Transverse colon (tissue), 4 donors: ENCODE measurements at places on chromosomes 12 and 14. TPM values are rescaled to one million over a fixed set of nuclear protein-coding genes. Genes with fewer than 3 reads are reported as not detected.

Gene MYBPC1
- 247 TPM for total RNA-seq

Gene ACADS
- total RNA-seq, result 338 TPM

Gene CIDEB
- total RNA-seq, result 168 TPM

Gene PIWIL1
- not detected for total RNA-seq

Gene RAD9B
- total RNA-seq, result 0.27 TPM

Gene SLC2A14
- total RNA-seq, result 0.96 TPM

Gene IL31
- not detected for total RNA-seq

Gene SPTB
- total RNA-seq, result 0.20 TPM

Gene ACSM4
- not detected for total RNA-seq

Gene TAS2R9
- total RNA-seq, result not detected

Gene OS9
- total RNA-seq, result 187 TPM
